Activated CD8-positive, alpha-beta memory T cell treated with anti-CD3 and anti-CD28 coated beads, Interleukin-2, amount 50 U/mL, for 48 hours (primary cell): ENCODE measurements at places on chromosomes 4 and X.

- DNase-seq: no peak
These were observed 32.5 kb downstream of the FSTL5 start for GRCh38 chr4:162131256-162131655.

GRCh38 chr4:157700898-157701694 lies 471.7 kb downstream of the GASK1B start:
- no peak for DNase-seq

- no peak for DNase-seq
These were observed 60.2 kb downstream of the HMGB2 start for GRCh38 chr4:173273941-173274340.

DNA sequence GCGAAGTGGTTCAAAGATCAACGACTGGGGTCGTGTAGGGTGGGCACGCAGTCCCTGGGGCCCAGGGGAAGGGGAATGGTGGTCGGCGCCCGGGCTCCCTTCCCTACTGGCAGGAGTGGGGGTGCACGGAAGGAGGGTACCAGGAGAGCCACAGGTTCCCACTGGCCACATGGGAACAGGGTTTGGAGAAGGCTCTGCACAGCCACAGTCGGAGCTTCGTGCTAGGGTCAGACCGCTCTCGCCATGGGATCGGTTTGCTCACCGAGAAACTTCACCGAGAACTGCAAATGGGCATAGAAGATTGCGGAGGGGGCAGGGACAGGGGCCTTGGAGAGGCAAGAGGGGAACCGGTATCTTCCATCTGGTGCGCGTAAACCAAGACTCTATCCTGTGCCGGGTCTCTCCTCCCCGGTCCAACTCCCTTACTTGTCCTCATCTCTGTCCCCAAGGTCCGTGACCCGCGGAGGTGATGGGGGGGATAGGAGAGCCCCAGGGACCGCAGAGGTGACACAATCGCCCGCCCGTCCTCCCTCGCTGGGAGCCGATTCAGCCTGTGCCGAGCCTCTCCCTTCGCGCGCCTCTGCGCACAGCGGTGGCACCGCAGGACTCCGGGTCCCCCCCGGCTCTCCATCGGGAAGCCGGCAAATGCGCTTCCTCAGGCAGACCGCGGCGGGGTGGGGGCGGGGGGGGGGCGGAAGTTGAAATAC lies 1.0 kb downstream of the SCD5 start:
- peak; percentile 62 for DNase-seq
